ENCODE measurements at places on chromosomes 2 and 18.
A peak's percentile ranks its signal among the peaks of the same experiment; 100 is the strongest.

GRCh38 chr2:196725882-196726281, 73.6 kb downstream of the GTF3C3 start:
- no peak for DNase-seq

- no peak for DNase-seq
These were observed 54.4 kb downstream of the RPL37A start for GRCh38 chr2:216553093-216553478.

DNA sequence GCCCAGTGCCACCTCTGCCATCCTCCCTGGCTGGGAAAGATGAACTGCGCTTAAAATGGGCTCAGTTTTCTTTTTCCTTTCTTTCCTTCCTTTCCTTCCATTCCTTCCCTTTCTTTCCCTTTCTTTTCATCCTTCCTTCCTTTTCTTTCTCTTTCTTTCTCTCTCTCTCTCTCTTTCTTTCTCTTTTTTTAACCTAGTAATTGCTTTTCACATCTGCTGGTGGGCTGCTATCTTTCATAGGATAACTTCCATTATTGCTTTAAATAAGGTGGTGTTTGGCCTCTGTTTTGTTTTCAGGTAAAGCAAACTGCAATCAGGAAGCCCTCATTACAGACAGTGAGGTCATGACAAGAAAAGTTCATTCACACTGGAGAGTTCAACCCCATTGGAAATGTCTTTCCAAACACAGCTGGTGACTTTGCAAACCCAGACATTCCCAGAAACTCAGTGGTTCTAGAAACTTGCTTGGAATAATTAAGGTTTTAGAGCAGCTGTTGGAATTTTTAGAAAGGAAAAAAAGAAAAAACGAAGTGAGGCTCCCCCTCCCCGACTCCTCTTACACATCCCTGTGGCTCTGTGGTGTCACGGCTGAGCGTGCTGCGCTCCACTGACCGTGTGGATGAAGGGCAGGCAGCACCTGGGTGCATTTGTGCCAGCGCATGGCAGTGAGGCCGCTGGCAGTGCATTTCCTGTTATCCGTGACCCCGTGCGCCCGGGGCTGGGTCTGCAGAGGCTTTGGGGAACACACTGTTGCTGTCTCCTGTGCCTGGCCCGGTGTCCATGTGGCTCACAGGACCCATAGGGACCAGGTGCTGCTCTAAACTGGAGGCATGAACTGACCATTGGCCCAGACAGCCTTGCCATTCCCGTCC, 76.9 kb downstream of the MBP start:
- no peak for DNase-seq

- peak; percentile 1 for DNase-seq
These were observed 359.9 kb upstream of the SLC14A2 start for GRCh38 chr18:45255197-45255890.

DNA sequence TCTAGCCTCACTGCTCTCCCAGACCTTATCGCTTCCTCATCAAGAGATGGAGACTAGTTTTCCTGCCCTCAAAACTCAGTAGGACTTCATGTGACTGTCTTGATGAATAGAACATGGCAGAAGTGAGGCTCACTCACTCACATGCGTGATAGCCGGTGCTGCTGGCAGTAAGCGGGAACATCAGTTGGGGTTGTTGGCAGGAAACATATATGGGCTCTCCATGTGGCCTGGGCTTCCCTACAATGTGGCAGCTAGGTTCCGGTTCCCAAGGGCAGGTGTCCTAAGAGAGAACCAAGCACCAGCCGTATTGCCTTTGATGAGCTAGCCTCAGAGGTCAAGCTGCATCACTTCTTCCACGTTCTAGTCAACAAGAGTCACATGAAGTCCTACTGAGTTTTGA, 15.2 kb upstream of the FAHD2A start:
- no peak for DNase-seq

DNA sequence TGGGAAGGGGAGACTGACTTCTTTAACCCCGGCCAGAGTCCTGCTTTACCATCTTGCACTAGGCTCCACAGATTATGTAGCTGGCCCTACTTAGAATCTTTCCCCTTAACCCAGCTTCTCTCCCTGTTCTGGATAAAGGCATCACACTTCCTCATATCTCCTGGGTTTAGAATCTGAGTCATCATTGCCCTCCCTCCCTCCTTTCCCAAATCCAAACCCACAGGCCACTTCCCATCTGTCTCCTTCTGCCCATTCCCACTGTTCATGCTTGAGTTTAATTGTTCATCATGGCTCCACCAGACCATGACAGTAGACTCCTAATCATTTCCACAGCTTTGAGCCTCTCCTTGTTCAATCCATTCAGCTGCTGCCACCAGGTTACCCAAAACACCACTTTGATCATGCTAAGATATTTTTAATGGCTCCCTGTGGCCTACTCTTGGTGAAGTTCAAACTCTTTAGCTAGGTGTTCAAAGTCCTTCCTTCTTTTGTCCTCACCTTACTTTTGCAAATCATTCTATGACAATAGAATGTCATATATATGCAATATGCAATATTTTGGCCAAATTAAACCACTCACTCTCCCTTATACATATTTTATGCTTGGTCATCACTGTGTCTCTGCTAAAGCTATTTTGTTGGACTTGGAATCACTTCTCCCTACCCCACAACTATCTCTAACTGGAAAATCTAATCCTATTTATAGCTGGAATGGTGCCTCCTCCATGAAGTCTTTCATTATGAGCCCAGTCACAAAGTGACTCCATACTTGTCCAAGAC, 5.5 kb downstream of the PDE11A start:
- DNase-seq, result no peak

GRCh38 chr2:211944572-211944971, 594.0 kb downstream of the ERBB4 start:
- no peak for DNase-seq

- DNase-seq, result no peak
These were observed 129.5 kb downstream of the RND3 start for GRCh38 chr2:150357770-150358467.

- no peak for DNase-seq
These were observed 43.5 kb downstream of the CRIM1 start for GRCh38 chr2:36399050-36399449.

DNA sequence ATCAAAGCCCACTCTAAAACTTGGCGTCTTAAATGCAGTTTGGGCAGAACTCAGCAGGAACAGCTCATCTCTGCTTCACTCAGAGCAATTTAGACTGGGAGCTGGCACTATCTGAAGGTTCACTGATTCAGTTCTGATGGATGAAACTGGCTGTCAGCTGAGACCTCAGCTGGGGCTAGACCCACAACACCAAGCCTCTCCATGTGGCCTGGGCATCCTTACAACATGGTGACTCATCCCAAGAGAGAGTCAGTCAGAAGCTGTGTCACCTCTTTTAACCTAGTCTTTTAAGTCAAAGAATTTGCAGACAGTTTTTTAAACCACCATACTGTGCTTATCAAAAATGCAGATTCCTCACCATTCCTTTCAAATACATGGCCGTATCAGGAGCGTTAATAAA, 62.6 kb upstream of the ZNF397 start:
- DNase-seq, result no peak

All from SW 1271 (cell line).